Right ventricle myocardium superior (tissue), 1 donor: ENCODE measurements at places on chromosomes 1 and 21.

- no peak for DNase-seq
Measured at GRCh38 chr1:45833361-45833760, 29.9 kb downstream of the MAST2 start.

DNA sequence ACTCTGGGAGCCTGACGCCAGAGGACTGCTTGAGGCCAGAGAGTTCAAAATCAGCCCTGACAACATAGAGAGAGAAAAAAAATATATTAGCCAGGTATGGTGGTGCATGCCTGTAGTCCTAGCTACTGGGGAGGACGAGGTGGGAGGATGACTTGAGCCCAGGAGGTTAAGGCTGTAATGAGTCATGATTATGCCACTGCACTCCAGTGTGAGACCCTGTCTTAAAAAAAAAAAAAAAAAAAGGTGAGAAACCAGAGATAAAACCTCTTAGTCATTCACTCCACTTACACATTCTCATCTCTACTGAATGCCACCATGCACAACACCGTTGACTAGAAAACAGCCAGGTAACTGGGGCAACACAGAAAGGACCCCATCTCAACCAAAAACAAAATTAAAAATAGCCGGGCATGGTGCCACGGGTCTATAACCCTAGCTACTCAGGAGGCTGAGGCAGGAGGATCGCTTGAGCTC lies 178.1 kb downstream of the SLC45A1 start:
- DNase-seq = no peak

DNA sequence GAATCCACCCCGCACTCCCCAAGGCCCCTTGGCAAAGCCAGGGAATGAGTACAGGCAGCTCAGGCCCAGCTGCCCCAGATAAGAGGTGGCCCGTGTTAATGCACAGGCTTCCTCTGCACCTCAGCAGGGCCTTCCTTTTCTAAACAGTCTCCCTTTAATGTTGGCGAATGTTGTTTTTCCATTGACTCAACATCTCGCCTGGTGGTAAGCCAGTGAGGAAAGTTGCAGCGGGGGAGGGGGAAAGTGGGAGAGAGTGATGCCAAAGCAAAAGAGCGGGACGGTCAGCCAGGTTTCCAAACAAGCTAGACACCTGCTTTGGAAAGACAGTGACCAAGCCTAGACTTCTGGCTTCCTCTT lies 10.3 kb upstream of the PROX1 start:
- DNase-seq = no peak

DNA sequence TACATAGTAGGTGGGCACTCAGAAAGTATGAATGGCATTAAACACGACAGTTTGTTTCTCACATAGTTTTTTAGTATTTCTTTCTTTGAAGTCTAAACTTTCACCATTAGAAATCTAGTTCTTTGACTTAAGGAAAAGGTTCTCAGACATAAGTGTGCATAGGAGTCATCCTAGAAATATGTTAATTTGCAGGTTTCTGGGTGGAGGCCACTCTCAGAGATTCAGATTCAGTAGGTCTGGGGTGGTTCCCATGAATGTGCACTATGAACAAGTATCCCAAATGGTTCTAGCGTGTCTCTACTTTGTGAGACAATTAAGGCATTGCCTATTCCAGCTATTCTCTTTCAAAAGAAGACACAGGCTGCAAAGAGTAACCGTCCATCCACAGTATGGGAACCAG lies 119.3 kb downstream of the NGF start:
- no peak for DNase-seq

DNA sequence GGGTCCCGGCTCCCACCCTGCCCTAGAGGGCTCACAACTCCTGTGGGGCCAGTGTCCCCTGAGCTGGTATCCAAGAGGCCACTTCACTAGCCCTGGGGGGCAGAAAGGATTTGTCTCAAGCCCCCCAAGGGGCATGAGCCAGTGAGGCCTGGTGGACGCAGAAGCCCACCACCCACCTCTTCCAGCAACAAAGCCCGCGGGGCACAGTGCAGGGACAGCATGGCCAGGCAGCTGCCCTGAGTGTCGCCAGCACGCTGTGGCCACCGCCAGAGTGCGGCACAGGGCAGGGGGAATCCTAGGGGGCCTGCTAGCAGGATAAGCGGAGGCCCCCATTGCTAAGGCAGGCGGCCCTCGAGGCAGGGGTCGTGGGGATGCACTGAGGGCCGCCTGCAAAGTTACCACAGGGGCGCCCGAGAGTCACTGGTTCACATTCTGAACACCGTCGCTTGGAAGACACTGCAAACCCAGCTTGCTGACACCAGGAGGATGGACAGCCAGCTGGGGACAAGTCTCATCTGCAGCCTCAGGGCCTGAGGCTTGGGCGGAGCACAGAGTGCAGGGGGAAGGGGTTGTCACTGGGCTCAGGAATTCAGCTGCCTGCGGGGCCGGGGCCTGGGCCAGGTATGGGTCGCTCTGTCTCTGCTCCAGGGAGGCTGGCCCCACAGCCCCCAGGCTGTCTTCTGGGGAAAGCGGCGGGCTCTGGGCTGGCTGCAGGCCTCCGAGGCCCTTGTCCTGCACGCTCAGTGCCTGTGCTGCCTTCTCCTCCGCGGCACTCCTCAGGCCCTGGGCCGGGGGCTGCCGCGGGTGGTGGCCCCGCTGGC lies 26.8 kb downstream of the SLC19A1 start:
- peak; percentile 40 for DNase-seq

- no peak for DNase-seq
Measured at GRCh38 chr1:48017716-48018115, 20.5 kb upstream of the TRABD2B start.

DNA sequence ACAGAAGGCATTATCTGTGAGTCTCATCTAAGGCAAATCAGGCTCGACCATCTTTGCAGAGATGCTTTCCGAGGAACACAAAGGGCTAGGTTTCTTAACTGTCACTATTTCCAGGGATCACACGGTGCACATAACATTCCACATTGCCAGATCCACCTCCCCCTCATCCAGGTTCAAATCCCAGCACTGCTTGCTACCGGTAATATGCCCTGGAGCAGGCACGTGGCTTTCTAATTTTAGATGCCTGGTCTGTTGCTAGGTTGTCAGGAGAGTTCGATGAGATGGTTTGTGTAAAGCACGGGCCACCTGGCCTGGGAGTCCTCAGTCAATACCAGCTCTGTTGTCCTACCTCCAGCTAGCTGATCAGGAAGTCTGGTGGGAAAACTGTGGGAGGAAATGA lies 598.6 kb downstream of the NPHP4 start:
- no peak for DNase-seq
